Right ventricle myocardium inferior (tissue), 1 donor: ENCODE measurements at places on chromosomes 3 and 15. TPM values are rescaled to one million over a fixed set of nuclear protein-coding genes. Genes with fewer than 3 reads are reported as not detected.

Gene SEMA3F
- 12.3 TPM for total RNA-seq

Gene C3orf80
- 0.22 TPM for total RNA-seq

Gene SNAPC5
- 40.8 TPM for total RNA-seq

GRCh38 chr15:96160269-96160668 lies 170.2 kb upstream of the NR2F2 start:
- DNase-seq = no peak

Gene VILL
- 4.4 TPM for total RNA-seq

Gene CNOT10
- total RNA-seq = 17.9 TPM

DNA sequence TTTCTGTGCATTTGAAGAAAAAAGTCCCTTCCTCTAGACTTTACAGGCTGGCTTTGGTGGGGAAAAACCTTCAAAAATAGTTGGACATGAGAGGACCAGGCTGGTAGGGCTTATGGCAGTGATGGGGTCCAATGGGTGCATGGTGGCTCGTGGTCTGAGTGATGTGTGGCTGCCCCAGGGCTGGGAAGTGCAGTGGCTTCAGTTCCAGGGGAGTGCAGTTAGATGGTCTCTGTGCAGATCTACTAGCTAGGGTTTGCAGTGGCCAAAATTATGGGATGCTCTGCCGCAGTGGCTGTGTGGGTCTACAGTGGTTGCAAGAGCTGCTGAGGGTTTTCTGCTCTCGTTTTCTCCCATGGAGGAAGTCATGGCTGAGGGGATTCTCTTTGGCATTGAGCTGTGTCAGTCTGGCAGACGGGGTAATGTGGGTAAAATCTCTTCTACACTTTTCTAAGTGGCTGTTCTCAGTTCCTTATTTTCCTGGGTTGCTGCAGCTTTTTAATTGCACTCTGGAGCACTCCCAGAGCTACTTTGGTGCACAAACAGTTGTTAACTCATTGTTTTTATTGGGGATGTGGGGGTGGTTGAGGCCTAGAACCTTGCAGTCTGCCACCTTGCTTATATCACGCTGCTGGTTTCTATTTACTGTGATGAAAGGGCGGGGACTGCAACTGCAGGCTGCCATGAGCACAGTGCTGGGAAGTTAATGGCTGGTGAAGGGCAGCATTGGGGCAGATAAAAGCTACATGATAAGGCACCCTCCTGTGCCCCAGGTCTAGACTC lies 1324.6 kb downstream of the NSUN3 start:
- DNase-seq = no peak

GRCh38 chr15:72222393-72222792 lies 8.6 kb downstream of the PKM start:
- peak; percentile 77 for DNase-seq

Gene SCAPER
- total RNA-seq = 47.6 TPM

Gene MGA
- total RNA-seq = 30.2 TPM

DNA sequence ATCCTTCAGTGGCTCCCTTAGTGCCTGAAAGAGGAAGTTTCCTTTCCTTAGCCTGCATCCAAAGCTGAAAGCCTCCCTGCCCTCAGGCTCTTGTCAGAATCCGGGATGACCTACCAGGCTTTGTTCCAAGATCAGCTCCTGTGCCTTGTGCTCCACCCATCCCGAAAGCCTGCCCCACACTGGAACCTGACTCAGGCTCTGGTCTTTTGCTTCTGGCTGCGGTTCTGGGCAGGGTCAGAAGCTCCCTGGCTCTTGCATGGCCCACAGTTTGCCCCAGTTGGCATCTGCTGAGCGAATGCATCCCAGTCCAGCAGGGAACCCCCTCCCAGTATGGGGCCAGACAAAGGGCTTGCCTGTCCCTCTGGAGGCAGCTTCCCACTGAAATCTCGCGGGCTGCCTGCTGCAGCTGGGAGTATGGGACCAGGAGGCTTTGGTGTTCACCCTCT lies 25.9 kb upstream of the KIF23 start:
- DNase-seq = no peak

DNA sequence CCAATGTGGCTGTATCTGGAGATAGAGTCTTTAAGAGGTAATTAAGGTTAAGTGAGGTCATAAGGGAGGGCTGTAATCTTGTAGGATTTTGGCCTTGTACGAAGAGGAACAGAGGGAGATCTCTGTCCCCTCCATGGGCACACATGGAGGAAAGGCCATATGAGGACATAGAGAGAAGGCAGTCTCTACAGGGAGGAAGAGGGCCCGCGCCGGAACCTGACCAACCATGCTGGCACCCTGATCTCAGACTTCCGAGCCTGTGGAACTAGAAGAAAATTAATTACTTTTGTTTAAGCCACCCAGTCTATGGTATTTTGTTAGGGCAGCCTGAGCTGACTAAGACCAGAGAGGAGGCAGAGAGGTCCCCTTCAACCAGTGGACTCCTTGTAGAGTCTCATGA lies 17.7 kb upstream of the MRPS22 start:
- no peak for DNase-seq
